ENCODE measurements at places on chromosomes 12 and 14. TPM values are rescaled to one million over a fixed set of nuclear protein-coding genes. Genes with fewer than 3 reads are reported as not detected.

GRCh38 chr14:54098536-54098935 lies 141.9 kb upstream of the BMP4 start:
- DNase-seq: no peak
- no peak overlapping the region for H3K4me3 ChIP-seq
- no peak overlapping the region for H3K27ac ChIP-seq
- no peaks in the 10 kb centered on the region for H3K36me3 ChIP-seq

- H3K36me3 ChIP-seq: no peaks in the 10 kb centered on the region
- no peak overlapping the region for H3K27ac ChIP-seq
- no peak overlapping the region for H3K4me3 ChIP-seq
- H3K27me3 ChIP-seq: peaks cover 7% of the 10 kb centered on the region
- no peaks in the 10 kb centered on the region for H3K4me1 ChIP-seq
Measured at GRCh38 chr12:67969134-67969802, 20.0 kb upstream of the IFNG-AS1 start.

Gene PROX2
- total RNA-seq: not detected

GRCh38 chr12:68042212-68042699 lies 53.0 kb downstream of the IFNG-AS1 start:
- H3K27ac ChIP-seq: no peak overlapping the region
- no peak for DNase-seq
- peaks cover 19% of the 10 kb centered on the region for H3K4me1 ChIP-seq

- no peak overlapping the region for H3K27ac ChIP-seq
- no peaks in the 10 kb centered on the region for H3K27me3 ChIP-seq
- H3K4me3 ChIP-seq: no peak overlapping the region
- no peaks in the 10 kb centered on the region for H3K36me3 ChIP-seq
- no peak for DNase-seq
Measured at GRCh38 chr14:102629808-102630350, 37.4 kb downstream of the RCOR1 start.

DNA sequence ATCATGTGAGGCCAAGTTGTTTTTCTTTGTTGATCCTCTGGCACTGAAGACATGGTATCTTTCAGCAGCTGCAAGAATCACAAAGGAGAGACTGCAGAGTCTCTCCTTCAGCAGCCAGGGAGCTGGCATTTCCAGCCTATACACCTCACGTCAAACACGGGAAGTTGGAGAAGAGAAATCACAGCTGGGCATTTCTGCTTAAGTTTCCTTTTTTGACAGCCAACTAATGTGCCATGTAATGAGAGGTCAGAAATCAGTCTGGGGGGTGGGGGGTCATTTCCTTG lies 28.3 kb downstream of the PHLDA1 start:
- peaks cover 2% of the 10 kb centered on the region for H3K27me3 ChIP-seq
- no peaks in the 10 kb centered on the region for H3K4me1 ChIP-seq
- H3K27ac ChIP-seq: no peak overlapping the region
- H3K4me3 ChIP-seq: no peak overlapping the region
- H3K36me3 ChIP-seq: peaks cover 4% of the 10 kb centered on the region
